ENCODE measurements at places on chromosomes 1 and 21. TPM values are rescaled to one million over a fixed set of nuclear protein-coding genes. Genes with fewer than 3 reads are reported as not detected.
A peak's percentile ranks its signal among the peaks of the same experiment; 100 is the strongest.

GRCh38 chr1:159443066-159443750 lies 3.7 kb downstream of the OR10J1 start:
- H3K27ac ChIP-seq: no peak overlapping the region
- DNase-seq: no peak
- no peak overlapping the region for H3K4me3 ChIP-seq
- no peaks in the 10 kb centered on the region for H3K4me1 ChIP-seq
- H3K36me3 ChIP-seq: no peaks in the 10 kb centered on the region

- H3K4me3 ChIP-seq: peak overlapping the region; percentile 78
- H3K27me3 ChIP-seq: no peaks in the 10 kb centered on the region
These were observed 72.2 kb downstream of the CD46 start for GRCh38 chr1:207823880-207824566.

GJB5 gene
- not detected for total RNA-seq

ARHGEF19 gene
- 6.0 TPM for total RNA-seq

DNA sequence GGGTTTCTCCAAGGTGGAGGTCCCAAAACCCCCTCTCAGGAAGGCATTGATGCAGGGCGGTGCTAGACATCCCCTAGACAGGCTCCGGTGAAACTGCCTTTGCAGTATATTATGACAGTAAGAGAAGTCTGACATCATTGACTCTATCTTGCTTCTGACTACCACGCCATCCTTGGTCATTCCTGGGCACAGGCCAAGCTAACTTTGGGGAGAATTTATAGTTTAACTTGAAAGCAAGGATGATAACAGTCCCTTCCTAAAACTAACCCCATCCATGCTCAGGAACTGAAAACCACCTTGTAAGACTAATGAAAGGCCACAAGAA lies 30.3 kb downstream of the RSPH1 start:
- H3K36me3 ChIP-seq: no peaks in the 10 kb centered on the region
- no peaks in the 10 kb centered on the region for H3K4me1 ChIP-seq

GRCh38 chr1:176009951-176010350 lies 197.1 kb downstream of the COP1 start:
- H3K27me3 ChIP-seq: no peaks in the 10 kb centered on the region
- H3K36me3 ChIP-seq: no peaks in the 10 kb centered on the region
- no peak overlapping the region for H3K4me3 ChIP-seq
- no peaks in the 10 kb centered on the region for H3K4me1 ChIP-seq
- no peak for DNase-seq

DNA sequence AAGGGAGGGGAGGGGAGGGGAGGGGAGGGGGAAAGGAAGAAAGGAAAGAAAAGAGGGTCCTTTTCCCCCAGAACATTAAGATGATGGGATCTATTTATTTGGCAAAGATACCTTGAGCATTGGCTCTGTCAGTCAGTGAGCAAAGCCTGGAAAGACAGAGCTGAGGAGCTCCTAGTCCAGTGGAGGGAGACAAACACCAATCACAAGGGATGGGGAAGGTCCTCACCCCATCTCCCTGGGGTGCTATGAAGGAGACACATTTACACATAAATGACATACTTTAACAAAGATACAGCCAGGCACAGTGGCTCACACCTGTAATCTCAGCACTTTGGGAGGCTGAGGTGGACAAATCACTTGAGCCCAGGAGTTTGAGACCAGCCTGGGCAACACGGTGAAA lies 154.9 kb upstream of the TIAM1 start:
- no peaks in the 10 kb centered on the region for H3K4me1 ChIP-seq
- H3K4me3 ChIP-seq: no peak overlapping the region
- no peaks in the 10 kb centered on the region for H3K27me3 ChIP-seq
- no peaks in the 10 kb centered on the region for H3K36me3 ChIP-seq

Measured in ovary (tissue), 10 donors.